H54 (cell line): ENCODE measurements at places on chromosomes 6 and 20.

GRCh38 chr20:54110041-54110440 lies 39.6 kb upstream of the BCAS1 start:
- DNase-seq: no peak

- DNase-seq: no peak
Measured at GRCh38 chr6:80154160-80154559, 47.7 kb downstream of the BCKDHB start.

GRCh38 chr6:92777146-92777740 lies 642.1 kb downstream of the EPHA7 start:
- DNase-seq: no peak

- no peak for DNase-seq
Measured at GRCh38 chr20:61387954-61388348, 135.9 kb downstream of the CDH4 start.

DNA sequence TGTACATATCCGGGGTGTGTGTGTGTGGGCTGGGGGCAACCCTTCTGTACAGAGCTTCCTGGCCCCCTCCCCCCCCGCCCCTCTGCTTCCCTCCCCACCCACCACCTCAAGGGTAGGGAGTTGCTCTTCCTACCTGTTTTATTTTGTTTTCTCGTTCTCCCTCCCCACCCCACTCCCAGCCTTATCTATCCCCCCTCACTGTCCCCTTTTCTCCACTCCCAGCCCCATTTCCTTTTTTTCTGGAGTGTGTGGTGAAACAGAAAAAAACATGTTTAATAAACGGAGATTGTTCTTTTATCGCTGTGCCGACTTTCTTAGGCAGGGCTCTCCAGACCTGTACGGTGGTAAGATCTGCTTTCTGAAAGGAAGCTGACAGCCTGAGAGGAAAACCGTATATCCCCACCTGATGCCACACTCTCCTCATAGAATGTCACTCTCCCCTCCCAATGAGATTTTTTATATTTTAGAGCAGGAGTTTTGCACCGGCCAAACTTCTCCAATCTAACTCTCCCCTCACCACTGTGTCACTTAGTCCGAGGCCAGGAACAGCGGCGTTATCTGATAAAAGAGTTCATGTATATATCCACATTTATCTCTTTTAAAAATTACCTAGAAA lies 875 bp upstream of the ZBTB9 start:
- DNase-seq: no peak

DNA sequence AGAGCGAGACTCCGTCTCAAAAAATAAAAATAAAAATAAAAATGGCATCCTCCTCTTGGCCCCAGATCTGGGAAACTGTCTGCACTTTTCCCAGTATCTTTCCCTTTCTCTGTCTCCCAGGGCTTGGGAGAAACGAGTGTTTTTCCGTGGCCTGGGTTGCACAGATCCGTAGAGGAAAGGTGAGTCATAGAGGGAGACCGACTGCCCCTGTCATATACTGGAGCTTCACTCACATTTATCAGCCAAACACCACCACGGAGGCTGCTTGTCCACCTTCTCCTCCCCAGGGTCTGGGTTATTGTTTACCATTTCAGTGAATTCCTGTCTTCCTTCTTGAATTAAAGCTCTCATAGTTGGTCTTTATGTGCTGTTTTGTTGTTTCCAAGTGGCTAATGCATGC lies 31.9 kb upstream of the EIF2S2 start:
- peak; percentile 29 for DNase-seq

DNA sequence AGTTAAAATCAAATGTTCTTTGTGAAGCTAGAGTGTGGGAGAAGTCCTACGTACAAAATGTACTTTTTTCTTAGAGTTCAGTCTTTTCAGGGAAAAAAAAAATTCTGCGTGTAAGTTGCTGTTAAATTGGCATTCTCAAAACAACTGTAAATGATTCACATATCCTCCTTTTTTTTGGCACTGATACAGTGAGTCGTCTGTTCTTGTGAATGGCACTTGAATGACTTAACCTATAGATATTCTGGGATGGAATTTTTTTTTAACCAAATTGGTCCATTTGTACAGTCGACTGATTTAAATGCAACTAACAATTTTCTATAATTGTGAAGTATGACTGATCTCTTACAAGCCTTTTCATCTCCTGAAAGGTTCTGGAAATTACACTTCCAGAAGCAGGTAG lies 5.5 kb upstream of the JAG1 start:
- DNase-seq: no peak

DNA sequence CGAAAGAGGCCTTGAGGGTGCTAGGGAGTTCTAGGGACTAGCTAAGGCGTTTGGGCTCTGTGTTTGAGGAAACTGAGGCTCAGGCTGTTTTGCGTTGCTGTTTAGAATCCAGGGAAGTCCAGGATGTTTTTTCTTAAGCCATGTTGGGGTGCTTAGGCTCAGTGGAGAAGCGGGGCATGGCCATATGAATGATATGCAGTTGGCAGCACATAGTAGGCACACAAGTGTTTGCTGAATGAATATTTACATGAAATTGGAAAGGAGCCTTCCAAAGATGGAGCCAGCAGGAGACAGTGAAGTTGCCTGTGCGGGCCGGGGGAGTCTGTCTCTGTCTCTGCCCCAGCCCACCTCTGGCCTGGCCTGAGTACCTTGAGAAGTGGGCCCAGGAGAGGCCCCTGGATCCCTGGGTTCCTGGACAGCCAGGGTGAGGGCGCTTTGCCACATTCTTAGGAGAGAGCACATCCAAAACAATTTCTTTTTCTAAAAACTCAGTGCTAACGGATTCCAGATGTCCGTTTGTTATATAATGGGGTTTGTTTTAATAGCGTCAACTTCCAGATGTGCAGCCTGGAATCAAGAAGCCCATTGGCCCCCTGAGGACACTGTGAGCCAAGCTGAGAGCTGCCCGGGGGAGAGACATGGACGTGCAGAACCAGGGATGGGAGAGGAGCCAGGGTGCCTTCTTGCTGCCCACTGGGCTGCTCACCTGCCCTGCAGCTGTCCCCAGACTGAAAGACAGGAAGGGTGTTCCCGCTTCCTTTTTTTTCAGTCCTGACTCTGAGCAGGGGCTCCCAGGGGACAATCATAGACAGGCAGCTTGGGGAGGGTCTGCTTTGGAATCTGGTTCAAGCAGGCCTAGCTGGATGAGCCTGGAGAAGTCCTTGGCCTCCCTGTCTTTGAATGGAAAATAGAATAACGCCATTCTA lies 20.1 kb upstream of the EMILIN3 start:
- no peak for DNase-seq

GRCh38 chr20:25204550-25205276 lies 9.2 kb downstream of the ENTPD6 start:
- DNase-seq: no peak

DNA sequence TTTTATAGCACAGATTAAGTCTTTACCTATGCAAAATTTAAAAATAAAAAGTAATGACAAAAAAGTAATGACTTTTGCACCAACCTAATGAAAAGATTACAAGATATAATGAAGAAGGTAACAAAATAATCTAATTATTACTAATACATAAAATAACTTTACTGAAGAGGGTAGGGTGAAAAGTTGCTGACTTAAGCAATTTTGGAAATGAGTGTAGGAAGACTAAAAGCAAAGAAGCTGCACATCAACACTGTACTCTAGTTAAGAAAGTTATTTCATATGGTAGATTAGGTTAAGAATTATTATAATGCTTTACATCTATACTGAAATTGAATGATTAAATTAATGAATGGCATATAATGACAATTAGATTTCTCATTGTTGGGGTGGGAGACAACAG lies 76.8 kb downstream of the MANEA start:
- no peak for DNase-seq

GRCh38 chr6:156809034-156809433 lies 31.9 kb downstream of the ARID1B start:
- DNase-seq: no peak

DNA sequence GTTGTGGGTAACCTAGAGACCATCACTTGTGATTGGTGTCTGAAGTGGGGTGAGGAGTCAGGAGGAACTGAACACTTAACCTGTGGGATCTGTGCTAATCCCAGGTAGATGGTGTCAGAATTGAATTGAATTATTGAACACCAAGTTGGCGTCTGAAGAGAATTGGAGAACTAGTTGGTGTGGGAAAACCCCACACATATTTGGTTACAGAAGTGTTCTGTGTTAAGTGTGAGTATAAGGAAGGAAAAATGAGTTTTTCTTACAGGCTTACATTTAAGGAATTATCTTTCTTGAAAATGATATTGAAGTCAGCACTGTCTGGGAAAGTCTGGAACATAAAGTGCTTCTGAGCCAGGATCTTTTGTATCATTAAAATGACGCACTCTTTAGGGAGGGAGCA lies 182.9 kb upstream of the ECI2 start:
- no peak for DNase-seq

- no peak for DNase-seq
Measured at GRCh38 chr20:986733-987355, 15.3 kb downstream of the RSPO4 start.
